ENCODE measurements at places on chromosomes 5 and 9.

- DNase-seq: no peak
These were observed 48.8 kb upstream of the SLC25A51 start for GRCh38 chr9:37952731-37953130.

GRCh38 chr9:70668751-70669150 lies 254.3 kb upstream of the KLF9 start:
- DNase-seq: no peak

DNA sequence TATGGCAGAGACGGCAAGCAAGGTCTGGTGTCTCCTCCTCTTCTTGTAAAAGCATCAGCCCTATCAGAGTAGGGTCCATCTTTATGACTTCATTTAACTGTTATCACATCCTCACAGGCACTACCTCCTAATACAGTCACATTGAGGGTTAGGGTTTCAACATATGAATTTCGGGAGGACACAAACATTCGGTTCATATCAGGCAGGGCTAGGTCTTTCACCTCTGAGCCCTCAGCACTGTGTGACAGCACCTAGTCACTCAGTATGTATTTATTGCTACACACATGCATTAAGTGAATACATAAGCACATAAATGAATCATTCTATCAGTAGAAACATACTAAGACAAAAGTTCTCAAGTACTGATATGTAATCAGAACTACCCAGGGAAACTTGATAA lies 9.4 kb upstream of the BTF3 start:
- DNase-seq: no peak

GRCh38 chr9:14345354-14346230 lies 31.7 kb upstream of the NFIB start:
- no peak for DNase-seq

- DNase-seq: no peak
These were observed 118.7 kb downstream of the LPAR1 start for GRCh38 chr9:110919609-110920008.

DNA sequence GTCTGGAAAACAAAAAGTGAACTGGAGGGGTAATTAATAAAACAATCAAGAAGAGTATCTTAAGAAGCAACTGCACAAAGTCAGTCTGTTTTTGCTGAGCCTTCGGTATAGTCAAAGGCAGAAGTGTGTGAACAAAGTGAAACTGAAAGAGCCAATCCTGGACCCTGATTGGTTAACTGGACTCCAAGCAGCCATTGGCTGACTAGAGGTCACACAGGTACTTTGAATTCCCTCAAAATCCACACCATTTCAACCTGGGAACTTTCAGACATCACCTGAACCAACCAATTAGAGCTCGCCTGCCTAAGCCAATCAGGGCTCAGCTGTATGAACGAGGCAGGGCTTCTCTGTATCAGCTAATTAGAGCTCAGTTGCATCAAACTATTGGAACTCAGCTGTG lies 286.7 kb downstream of the TLE4 start:
- peak; percentile 75 for DNase-seq

Measured in CD4-positive, alpha-beta T cell treated with Interleukin-4 for 1 hour (primary cell).